ENCODE measurements at places on chromosomes 2 and 18. TPM values are rescaled to one million over a fixed set of nuclear protein-coding genes. Genes with fewer than 3 reads are reported as not detected.

GRCh38 chr18:26547646-26548414, 523 bp downstream of the KCTD1 start:
- DNase-seq, result no peak

- DNase-seq, result no peak
Observed at GRCh38 chr18:51447351-51448342, 250.2 kb upstream of the MEX3C start.

Gene RND3
- total RNA-seq, result 178 TPM

DNA sequence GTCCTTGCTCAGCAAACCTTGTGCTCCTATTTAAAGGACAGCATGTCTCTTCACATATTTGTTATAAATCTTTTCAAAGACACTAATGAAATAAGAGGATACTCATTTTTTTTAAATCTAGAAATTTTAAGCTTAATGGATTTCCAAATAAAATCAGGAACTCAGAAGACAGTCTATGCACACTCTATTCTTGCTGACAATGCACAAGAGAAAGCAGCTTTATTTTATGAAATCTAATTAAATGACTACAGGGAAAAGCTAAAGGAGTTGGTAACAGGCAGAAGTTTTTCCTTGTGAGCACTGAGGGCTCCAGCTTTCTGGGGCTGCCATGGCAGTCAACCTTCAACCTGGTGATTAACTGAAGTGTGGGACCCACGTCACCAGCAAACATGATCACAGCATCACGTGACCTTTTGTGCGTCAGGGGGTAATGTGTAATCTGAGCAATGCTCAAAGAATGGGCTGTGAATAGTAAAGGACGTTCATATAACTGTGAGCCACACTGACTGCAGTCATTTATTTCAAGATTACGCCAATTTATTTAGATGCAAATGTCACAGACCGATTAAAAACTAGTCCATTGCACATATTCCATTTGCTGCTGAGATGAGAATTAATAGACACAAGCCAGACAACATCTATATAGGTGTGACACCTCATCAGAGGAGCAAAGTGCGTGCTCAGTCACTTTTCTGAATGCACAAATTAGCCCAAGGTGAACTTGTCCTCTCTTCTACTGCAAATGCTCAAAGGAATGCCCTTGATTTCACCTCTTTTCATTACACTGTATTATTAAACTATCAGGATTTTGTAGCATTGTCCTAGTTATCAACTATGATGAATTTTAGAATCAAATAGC, 11.6 kb upstream of the DNER start:
- DNase-seq, result no peak

Gene MAP4K4
- total RNA-seq, result 83.1 TPM

DNA sequence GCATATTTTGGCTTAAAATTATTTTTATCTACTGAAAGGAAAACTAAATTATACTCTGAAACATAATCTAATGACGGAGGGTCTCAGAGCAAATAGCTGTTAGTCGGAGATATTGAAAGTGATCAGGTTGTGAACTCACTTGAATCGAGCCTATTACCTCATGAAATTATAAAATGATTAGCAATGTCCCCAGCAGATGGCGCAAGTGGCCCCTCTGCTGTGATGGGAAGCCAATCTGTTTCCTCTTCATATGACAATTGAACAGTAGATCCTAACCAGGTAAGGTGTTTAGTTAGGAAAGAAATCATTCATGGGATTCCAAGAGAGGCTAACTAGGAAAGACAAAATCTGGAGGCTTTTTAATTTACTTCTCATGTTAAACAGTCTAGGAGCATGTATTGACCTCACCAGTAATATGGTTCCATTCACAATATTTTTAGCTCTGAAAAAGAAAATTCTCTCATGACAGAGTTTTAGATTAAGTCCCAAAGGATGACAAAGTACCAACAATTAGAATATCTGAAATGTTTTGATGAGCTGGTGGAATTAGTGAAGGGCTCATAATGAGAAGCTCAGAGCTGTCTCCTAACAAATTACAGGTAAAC, 29.9 kb upstream of the MPPE1 start:
- peak; percentile 57 for DNase-seq

- no peak for DNase-seq
Observed at GRCh38 chr2:174044556-174044955, 79.4 kb upstream of the SP3 start.

GRCh38 chr18:46946656-46947282, 29.4 kb downstream of the KATNAL2 start:
- peak; percentile 39 for DNase-seq

- peak; percentile 82 for DNase-seq
Observed at GRCh38 chr2:43178602-43179542, 47.5 kb downstream of the ZFP36L2 start.

DNA sequence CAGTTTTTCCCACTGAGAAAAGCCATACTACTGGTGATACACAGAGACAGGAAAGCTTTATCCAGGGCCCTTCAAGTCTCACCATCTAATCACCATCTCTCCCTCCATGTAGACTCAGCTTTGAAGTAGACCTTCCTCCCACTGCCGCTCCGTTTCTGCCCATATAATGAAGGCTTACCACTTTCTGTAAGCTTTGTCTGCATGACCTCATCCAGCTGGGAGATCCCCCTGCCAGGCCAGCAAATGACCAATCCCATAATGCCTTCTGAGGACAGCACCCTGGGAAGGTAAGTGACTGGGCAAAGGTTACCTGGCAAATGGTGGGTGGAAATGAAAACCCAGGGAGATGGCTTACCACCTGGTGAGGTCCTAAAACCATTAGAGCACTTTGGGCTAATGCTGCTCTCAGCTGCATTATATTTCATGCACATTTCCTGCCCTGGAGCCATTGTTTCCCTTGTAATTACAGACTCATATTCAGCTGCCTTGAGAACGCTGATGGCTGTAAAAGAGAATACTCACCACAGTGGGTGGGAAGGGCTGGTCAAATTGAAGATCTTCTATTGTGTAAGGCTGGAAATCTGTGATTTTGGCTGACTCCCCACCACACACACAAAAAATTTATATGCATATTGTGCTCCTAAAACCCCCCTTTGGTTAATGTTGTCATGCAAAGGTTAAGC, 350.7 kb upstream of the SYT4 start:
- no peak for DNase-seq

GRCh38 chr2:203787979-203788378, 79.6 kb upstream of the CTLA4 start:
- DNase-seq, result no peak

- DNase-seq, result no peak
Observed at GRCh38 chr2:241836292-241836691, 22.4 kb downstream of the PDCD1 start.

Gene TGFA
- total RNA-seq, result 0.42 TPM

Measured in SJSA1 (cell line).